ENCODE measurements at places on chromosomes 3 and 15. TPM values are rescaled to one million over a fixed set of nuclear protein-coding genes. Genes with fewer than 3 reads are reported as not detected.

- no peaks in the 10 kb centered on the region for H3K27me3 ChIP-seq
- DNase-seq = no peak
- H3K36me3 ChIP-seq = no peaks in the 10 kb centered on the region
- H3K4me1 ChIP-seq = no peaks in the 10 kb centered on the region
- H3K27ac ChIP-seq = no peak overlapping the region
Observed at GRCh38 chr15:83462953-83463433, 15.9 kb downstream of the SH3GL3 start.

GRCh38 chr15:74790080-74790916 lies 8.4 kb downstream of the CSK start:
- DNase-seq = no peak
- H3K4me1 ChIP-seq = peaks cover 83% of the 10 kb centered on the region
- peak overlapping the region; percentile 67 for H3K27ac ChIP-seq
- H3K4me3 ChIP-seq = no peak overlapping the region

DNA sequence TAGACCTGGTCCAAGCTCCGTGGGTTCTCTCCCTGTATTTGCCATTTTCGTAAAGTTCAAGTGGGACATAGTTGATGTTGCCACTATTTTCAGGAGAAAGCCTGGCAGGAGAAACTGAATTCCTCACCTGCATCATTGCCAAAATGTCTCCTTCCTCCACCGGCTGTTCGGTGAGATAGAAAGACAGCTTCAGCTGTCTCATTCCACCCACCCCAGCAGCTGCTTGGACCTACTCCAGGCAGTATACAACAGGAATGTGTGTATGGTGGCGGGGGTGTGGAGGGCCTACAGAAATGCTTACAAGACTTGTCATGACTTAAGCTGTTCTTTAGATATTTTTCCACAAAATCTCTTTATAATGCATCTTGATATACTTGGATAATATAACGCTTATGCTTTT lies 132.7 kb upstream of the RAP2B start:
- DNase-seq = no peak
- H3K36me3 ChIP-seq = no peaks in the 10 kb centered on the region
- no peak overlapping the region for H3K4me3 ChIP-seq
- H3K4me1 ChIP-seq = peaks cover 27% of the 10 kb centered on the region

The CGNL1 gene
- total RNA-seq = 16.2 TPM

The CHRNB4 gene
- 0.50 TPM for total RNA-seq

GRCh38 chr15:66570842-66571478 lies 5.2 kb upstream of the LCTL start:
- no peaks in the 10 kb centered on the region for H3K36me3 ChIP-seq
- H3K27ac ChIP-seq = no peak overlapping the region
- peaks cover 21% of the 10 kb centered on the region for H3K4me1 ChIP-seq
- peak; percentile 70 for DNase-seq

GRCh38 chr3:123318374-123318773 lies 116.6 kb downstream of the SEC22A start:
- peaks cover 59% of the 10 kb centered on the region for H3K4me1 ChIP-seq
- H3K36me3 ChIP-seq = peaks cover 93% of the 10 kb centered on the region
- no peak overlapping the region for H3K4me3 ChIP-seq

DNA sequence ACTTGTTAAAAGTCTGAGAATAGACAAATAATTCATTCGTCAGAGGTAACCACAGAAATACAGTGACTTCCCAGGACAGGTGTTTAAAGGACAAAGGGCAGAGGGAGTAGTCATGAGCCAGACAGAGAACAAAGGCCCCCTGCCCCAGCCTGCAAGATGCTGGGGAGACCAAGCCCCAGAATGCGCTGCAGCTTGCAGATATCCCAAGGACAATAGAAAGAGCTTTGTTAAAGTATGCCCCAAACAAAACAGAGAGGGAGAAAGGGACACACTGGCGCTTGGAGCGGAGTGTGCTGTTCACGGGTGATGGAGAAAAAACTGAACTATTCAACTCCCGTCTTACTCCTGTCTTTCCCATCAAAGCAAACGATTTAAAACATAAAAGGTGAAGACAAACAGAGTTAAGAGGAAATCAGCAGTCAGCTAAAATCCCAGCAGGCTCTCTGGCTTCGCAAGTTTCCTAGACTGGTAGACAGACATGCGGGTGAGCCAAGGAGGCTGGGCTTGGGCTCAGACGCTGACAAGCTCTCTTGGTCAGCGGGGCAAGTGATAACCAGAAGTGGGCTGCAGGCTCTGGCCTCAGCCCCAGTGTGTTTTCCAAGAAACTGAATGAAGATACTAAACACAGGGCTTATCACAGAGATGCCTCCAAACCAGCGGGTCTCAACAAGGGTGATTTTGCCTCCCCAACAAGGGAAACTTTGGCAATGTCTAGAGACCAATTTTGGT lies 130.1 kb downstream of the UACA start:
- peak; percentile 55 for DNase-seq
- no peak overlapping the region for H3K4me3 ChIP-seq
- no peaks in the 10 kb centered on the region for H3K4me1 ChIP-seq
- H3K36me3 ChIP-seq = no peaks in the 10 kb centered on the region

- DNase-seq = no peak
- H3K27me3 ChIP-seq = no peaks in the 10 kb centered on the region
- no peaks in the 10 kb centered on the region for H3K36me3 ChIP-seq
- H3K4me1 ChIP-seq = no peaks in the 10 kb centered on the region
Observed at GRCh38 chr3:69983546-69984265, 15.8 kb upstream of the SAMMSON start.

The C3orf85 gene
- total RNA-seq = not detected

The DNAJB8 gene
- not detected for total RNA-seq

The DLL4 gene
- 6.8 TPM for total RNA-seq

DNA sequence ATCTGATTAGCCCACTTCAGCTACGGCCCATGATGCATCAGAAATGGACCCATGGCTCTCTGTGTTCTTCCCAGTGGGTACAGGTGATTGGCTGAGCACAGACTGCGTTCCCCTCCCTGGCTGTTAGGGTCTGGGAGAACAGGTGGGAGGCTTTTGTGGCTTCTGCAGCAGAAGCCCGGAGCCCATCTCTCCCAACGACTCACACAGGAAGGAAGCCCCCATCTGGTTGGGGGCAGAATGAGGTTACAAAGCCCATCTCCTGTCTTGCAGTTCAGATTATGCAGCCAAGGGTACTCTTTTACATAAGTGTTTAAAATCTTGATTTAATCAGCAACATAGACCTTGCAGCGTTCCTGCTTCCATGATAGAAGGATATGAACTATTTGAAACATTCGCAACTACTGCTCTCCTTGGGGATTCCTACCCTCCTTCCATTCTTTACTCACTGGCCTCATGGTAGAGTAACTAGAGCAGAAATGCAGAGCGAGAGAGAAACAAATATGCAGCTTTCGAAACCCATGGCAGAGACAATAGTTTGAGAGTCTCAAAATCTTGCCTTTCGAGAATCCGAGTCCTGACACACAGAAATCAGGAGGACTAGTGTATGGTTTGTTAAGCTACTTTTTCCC lies 291.3 kb downstream of the TLE3 start:
- no peaks in the 10 kb centered on the region for H3K36me3 ChIP-seq
- H3K4me3 ChIP-seq = no peak overlapping the region
- H3K27ac ChIP-seq = no peak overlapping the region
- H3K27me3 ChIP-seq = no peaks in the 10 kb centered on the region
- no peak for DNase-seq

- peaks cover 29% of the 10 kb centered on the region for H3K4me1 ChIP-seq
- DNase-seq = no peak
- H3K36me3 ChIP-seq = no peaks in the 10 kb centered on the region
Observed at GRCh38 chr15:92074646-92075045, 221.1 kb downstream of the SLCO3A1 start.

DNA sequence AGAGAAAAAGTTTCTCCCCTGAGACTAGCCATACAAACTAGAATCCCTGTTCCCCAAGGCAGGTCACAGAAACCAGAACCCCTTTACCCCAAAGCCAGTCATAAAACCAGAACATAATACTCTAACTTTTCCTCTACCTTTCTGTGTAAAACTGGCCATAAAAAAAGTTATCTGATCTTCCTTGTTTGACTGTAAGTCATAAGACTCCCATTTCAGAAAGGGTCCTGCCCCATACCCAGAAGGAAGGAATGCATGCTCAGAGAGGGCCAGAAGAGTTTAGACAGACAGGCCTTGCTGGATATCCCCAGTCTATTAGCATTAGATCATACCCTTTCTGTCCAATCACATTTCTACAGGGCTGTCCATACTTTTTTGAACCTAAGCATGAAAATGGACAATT lies 27.2 kb downstream of the SCN11A start:
- H3K4me3 ChIP-seq = no peak overlapping the region
- H3K27me3 ChIP-seq = no peaks in the 10 kb centered on the region

The ISL2 gene
- total RNA-seq = 5.0 TPM

GRCh38 chr15:90201130-90201943 lies at the start of gene SEMA4B:
Gene SEMA4B (plus strand): TSS chr15:90201330. CDS start chr15:90201579, 249 bp downstream.
- H3K27me3 ChIP-seq = no peaks in the 10 kb centered on the region
- DNase-seq = no peak
- peak within 1 kb of the TSS; percentile 86 for H3K4me3 ChIP-seq
- H3K4me1 ChIP-seq = peaks cover 37% of the 10 kb centered on the region
- H3K36me3 ChIP-seq = peaks cover 19% of the 10 kb centered on the region

The DNASE1L3 gene
- 0.80 TPM for total RNA-seq

The FLNB gene
- 102 TPM for total RNA-seq

The CADPS gene
- total RNA-seq = 8.1 TPM

DNA sequence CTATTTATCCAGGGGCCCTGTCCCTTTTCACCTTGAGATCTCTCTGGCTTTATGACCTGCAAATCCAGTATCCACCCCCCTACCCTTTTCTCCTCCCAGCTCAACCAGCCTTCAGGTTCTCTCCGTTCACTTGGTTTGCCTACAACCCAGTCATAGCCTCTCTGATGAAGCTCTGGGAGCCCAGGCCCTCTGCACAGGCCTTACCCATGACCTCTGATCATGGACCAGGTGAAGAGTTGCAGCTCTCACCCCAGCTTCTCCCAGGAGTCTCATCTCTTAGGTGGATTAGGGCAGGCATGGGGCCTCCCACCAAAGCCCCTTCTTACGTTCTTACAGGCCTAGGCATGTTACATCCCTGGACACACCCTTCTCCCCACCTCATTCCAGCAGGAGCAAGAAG lies 59.8 kb downstream of the EXOG start:
- no peak overlapping the region for H3K4me3 ChIP-seq
- H3K27me3 ChIP-seq = no peaks in the 10 kb centered on the region
- DNase-seq = no peak
- H3K27ac ChIP-seq = no peak overlapping the region

The APBA2 gene
- total RNA-seq = 8.3 TPM

DNA sequence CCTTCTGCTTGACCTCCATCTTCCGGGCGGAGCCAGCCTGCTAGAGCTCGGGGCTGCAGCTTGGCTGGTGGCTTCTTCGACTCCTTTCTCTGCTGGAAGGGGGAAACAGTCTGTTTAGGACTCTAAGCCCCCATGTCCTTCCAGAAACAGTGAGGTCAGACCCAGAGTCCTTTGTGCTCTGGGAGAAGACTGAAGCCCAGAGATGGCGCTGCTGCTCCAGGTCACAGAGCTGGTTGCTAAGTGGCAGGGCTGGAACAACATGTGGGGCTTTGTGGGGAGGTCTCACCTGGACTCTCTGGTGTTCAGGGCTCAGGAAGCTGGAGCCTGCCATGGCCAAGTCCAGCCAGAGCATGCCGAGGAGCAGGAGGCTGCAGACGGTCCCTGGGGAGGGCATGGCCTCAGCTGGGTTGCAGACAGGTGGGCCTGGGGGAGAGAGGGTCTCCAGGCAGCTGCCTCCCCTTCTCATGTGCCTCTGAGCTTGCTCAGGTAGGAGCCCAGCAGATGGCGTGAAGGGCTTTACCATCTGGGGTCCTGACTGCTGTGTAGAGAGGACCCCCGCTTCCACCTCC lies 2.9 kb downstream of the GHRL start:
- H3K27ac ChIP-seq = no peak overlapping the region
- peaks cover 77% of the 10 kb centered on the region for H3K36me3 ChIP-seq
- DNase-seq = no peak

The HDC gene
- total RNA-seq = 0.39 TPM

DNA sequence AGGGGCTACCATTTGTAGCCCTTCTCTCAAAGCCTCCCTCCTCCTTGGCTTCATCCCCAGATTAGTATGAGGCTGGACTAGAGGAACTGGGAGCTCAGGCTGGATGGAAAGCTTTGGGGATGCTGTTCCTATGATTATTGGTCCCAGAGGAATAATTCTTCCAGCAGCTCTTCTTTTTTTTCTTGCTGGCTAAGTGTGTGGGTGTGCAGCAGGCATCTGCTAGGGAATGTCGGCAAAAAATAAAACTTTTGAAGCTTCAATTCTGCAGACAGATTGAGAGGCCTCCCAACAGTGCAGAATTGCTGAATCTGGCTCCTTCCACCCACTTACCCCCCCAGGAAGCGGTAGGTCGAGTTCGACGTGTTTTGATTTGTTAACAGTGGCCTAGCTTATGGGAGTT lies 138.5 kb upstream of the ANKRD28 start:
- H3K27ac ChIP-seq = no peak overlapping the region
- H3K4me3 ChIP-seq = no peak overlapping the region
- DNase-seq = no peak
- peaks cover 13% of the 10 kb centered on the region for H3K4me1 ChIP-seq

The FGF12 gene
- 10.2 TPM for total RNA-seq

DNA sequence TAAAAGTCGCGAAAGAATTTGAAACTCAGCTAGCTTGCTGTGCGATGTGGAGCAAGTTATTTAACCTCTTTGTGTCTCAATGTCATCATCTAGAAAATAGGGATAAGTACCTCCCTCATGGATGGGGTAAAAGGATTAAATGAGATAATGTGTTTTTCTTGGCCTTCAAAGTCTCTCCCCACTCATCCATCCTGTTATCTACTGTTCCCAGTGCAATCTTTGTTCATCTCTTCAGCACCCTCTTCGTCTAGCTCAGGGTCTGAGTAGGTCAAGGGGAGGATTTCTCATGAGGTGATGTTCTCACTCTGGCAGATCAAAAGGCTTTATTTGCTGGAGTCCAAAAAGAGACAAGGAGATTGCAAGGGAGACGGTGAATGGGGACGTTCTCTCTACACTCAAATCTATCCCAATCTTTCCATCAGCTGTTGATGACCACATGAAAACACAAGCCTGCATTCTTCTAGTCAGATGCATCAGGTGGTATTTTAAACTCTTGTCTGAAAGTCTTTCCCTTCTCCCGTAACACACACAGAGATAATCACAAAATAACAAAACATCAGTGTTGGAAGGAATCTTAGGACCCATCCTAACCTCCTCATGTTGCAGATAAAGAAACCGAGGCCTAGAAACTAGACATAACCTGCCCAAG lies 1.3 kb downstream of the MESD start:
- H3K4me3 ChIP-seq = peak overlapping the region; percentile 84
- DNase-seq = no peak
- H3K27me3 ChIP-seq = no peaks in the 10 kb centered on the region
- H3K4me1 ChIP-seq = peaks cover 60% of the 10 kb centered on the region
- H3K36me3 ChIP-seq = no peaks in the 10 kb centered on the region
- no peak overlapping the region for H3K27ac ChIP-seq

DNA sequence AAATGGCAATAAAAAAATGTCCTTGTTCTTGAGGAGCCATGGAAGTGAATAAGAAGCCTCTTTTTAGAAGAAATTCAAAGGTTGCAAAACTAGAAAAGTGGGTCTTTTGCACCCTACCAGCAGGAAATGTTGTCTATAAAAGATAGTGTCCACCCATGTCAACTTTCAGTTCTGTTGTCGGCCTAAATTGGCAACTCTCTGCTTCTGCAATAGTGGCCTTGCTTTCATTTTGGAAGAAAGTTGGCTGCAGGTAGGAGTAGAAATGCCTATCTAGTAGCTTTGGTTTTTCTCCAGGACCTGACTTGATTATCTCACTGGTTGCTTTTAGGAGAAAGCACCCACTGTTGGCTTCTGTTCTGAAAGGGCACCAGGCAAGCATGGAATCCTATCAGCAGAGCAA lies 85.4 kb downstream of the TMEM108 start:
- H3K27ac ChIP-seq = no peak overlapping the region
- no peaks in the 10 kb centered on the region for H3K36me3 ChIP-seq
- H3K4me3 ChIP-seq = no peak overlapping the region
- H3K4me1 ChIP-seq = peaks cover 16% of the 10 kb centered on the region
- H3K27me3 ChIP-seq = no peaks in the 10 kb centered on the region
- no peak for DNase-seq

The FANCD2OS gene
- not detected for total RNA-seq

All from esophagus muscularis mucosa (tissue), 4 donors.